ENCODE measurements at places on chromosomes 16 and 17.

GRCh38 chr17:58083491-58084316 is 485 bp downstream of the DYNLL2 start:
- peak; percentile 83 for ATAC-seq

DNA sequence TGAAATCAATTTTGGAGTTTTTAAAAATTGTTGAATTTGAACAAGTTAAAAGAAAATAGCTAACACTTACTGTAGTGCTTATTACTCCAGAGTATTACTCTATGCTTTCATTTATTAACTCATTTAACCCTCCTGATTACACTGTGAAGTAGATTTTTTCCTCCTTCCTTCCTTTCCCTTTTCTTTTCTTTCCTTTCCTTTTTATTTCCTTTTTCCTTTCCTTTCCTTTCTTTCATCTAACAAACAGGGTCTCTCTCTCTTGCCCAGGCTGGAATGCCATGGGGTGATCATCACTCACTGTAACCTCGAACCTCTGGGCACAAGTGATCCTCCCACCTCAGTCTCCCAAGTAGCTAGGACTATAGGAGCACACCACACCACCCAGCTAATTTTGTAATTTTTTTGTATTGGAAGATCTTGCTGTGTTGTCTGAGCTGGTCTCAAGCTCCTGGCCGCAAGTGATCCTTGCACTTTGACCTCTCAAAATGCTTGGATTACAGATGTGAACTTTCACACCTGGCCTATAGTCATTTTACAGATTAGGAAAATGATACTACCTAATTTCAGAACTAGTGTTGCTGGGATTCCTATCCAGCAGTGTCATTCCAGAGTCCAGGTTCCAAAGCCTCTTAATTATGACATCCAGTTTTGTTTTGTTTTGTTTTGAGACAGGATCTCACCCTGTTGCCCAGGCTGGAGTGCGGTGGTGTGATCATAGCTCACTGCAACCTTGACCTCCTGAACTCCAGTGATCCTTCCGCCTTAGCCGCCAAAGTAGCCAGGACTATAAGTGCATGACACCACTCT is 59.9 kb downstream of the TAOK1 start:
- no peak for ATAC-seq

- no peak for ATAC-seq
These were observed 25.3 kb upstream of the PYY start for GRCh38 chr17:43979011-43979410.

GRCh38 chr16:848510-849253 is 48.1 kb upstream of the GNG13 start:
- ATAC-seq = no peak

DNA sequence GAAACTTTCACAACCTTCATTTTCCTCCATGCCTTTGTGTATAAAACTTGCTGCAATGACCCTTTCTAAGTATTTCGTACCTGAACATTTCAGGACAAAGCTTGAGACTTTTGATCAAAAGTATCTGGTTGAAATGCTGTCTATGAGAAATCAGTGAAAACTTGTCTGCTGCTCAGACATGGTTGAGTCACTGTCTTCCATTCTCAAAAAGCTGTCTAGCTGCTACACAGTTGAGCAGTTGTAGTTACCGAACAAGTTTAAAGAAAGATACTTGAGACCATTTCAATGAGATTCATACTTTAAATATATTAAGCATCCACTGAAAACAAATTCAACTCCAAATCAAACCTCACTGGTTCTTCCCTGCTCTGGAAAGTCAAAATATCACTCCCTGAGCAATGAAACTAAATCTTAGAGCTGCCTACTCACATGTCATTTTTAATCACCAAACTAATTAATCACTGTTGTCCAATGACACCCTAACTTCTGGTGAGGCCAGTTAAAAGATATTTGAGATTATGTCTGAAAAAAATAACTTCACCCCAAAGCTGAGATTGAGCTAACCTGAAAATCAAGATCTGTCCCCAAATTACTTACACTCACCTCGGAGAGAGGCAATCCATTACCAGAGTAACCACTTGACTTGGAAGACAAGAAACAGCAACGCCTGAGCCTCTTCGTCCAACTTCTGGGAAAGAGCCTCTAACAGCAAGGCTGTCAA is 488 bp downstream of the TMEM100 start:
- ATAC-seq = peak; percentile 8

DNA sequence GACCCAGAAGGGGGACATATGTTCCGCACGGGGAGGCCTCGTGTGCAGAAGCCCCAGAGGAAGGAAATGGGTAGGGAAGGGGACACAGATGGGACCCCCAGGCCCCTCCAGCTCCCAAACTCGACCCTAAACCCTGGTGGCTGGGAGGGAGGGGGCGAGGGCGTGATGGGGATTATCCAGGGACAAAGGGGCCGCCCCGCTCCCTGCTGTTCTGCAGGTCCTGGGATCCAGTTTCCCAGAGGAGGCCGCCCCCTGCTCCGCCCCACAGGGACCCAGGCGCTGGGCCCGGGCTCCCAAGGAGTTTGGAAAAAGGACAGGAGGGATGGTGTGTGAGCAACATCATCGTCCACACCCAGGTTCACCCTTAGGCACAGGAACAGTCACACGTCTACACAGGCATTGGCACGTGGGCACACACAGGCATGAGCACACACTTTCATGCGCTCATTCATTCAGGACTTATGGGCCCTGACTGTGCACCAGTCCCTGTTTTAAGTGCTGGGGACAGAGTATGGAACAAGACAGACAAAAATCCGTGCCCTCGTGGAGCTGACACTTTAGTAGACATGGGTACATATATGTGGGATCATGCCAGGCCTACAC is 12.8 kb upstream of the FBXL19 start:
- no peak for ATAC-seq

DNA sequence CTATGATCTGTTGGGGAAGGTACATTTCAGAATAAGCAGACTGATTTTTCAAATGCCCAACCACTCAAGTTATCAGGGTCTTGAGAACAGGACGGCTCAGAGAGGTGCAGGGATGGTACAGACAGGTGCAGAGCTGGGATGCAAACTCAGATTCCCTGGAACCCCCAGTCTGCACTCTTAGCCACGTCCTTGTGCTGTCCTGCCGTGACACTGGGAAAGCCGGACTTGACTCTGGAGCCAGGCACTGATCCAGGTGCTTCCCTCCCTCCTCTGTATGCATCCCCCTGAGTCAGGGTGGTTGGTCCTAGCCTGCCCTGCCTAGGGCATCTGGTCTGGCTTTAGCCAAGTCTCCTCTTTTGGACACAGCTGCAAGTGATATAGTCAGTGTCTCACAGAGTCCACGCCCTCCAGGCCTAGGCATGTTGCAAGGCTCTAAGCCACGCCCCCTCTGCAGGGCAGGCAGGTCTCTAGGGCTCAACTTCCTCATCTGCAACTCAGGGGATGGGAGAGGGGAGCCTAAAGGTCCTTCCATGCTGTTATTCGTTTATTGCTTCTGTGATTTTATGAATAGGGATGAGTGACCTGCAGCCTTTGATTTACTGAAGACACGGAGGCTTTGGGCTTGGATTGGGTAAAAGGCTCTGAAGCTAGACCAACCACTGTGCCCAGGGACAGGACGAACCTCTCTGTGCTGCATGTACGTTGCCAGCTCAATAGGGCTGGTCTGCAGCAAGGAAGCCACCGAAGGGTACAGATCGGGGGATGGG is 97.3 kb downstream of the SDK2 start:
- ATAC-seq = no peak

GRCh38 chr16:64150193-64150592 is 971.7 kb downstream of the CDH11 start:
- no peak for ATAC-seq

DNA sequence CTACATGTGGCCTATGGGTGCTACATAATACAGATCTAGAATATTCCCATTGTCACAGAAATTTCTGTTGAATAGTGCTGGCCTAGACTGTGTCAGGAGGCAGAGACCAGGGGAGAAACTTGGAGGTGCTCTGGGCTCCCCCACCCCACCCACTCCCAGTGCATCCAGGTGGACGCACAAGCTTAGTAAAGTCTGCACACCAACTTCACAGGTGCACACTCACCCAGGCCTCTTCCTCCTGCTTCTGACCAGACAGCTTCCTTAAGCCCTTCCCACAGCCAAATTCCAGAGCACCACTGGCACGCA is 7.6 kb upstream of the CNP start:
- no peak for ATAC-seq

DNA sequence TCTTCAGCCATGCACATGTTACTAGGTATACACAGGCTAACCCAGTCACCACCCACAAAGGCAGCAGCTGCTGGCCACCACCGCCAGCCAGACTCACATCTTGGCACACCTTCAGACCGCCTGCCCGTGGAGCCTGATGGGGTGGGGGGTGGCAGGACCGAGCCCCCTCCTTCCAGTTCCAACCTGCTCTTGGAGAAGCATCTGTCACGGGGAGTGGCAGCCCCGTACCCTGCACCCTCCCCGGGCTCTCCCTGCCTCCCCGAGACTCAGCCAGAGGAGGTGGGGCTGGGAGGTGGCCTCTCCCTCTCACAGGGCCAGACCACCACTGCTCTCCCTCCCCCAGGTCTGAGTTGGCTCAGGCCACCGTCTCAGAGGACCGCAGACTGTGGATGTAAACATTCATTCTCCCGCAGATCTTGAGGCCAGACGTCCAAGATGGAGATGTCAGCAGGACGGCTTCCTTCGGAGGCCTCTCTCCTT is 11.3 kb upstream of the RBFOX3 start:
- ATAC-seq = no peak

GRCh38 chr16:80604600-80605355 is 64.0 kb downstream of the DYNLRB2 start:
- no peak for ATAC-seq

DNA sequence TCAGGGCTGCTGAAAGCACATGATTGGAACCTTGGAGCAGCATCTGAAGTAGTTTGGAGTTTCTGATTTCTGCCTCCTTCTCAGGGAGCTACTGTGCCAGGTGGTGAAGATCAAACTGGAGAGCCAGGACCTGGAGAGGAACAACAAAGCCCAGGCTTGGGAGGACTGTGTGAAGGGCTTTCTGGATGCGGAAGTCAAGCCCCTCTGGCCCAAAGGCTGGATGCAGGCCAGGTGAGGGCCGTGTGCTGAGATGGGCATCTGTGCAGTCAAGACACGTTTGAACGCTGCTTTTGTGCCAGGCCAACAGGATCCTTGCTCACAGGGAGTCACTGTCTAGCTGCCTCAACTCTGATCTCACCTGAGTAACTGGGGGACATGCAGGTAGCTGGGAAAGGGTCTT is 23.8 kb downstream of the UBN1 start:
- ATAC-seq = no peak

- ATAC-seq = no peak
These were observed 289.4 kb upstream of the EEF2KMT start for GRCh38 chr16:5386989-5387388.
